Spleen (tissue), 13 donors: ENCODE measurements at places on chromosomes 4 and X.
A peak's percentile ranks its signal among the peaks of the same experiment; 100 is the strongest.

DNA sequence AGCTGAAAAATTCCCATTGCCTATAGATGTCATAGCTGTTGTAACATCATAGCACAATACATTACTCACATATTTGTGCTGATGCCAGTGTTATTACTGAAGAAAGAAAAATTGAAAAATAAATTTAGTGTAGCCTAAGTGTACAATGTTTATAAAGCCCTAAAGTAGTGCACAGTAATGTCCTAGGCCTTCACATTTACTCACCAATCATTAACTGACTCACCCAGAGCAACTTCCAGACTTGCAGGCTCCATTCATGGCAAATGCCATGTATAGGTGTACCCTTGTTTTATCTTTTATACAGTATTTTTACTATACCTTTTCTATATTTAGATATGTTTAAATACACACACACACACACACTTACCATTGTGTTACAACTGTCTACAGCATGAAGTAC is 265.4 kb upstream of the MAGEB18 start:
- no peak for DNase-seq

- no peak for DNase-seq
Observed at GRCh38 chr4:4256799-4257198, 8.8 kb upstream of the TMEM128 start.

DNA sequence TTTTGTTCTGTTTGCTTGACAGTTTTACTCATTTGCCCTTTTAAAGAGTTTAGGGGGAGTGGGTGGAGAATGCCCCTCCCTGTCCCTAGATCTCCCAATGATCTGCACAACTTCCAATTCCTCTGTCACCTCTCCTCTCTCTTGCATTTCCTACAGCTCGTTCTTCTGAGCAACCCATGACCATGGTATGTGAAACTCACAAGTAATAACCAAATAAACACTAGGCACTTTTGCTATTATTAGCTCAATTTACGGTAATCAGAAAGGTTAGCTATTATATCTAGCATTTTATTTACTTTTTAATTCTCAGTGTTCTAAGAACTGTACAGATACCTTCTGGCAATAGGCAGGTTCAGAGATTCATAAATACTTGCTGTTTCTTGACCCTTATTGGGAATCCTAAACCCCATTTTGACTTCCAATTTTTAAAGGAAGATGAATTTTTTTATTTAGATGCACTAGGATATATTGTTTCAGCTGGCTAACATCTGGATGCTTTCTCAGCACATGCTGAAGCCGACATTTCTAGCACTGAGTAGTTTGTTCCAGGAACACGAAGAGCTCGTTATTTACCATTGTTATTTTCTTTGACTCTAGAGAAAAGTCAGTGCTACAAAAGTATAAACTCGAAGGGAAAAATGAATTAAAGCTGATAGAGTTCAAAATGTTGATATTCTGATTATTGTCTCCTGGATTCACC is 194.7 kb upstream of the TLL1 start:
- no peak for DNase-seq

DNA sequence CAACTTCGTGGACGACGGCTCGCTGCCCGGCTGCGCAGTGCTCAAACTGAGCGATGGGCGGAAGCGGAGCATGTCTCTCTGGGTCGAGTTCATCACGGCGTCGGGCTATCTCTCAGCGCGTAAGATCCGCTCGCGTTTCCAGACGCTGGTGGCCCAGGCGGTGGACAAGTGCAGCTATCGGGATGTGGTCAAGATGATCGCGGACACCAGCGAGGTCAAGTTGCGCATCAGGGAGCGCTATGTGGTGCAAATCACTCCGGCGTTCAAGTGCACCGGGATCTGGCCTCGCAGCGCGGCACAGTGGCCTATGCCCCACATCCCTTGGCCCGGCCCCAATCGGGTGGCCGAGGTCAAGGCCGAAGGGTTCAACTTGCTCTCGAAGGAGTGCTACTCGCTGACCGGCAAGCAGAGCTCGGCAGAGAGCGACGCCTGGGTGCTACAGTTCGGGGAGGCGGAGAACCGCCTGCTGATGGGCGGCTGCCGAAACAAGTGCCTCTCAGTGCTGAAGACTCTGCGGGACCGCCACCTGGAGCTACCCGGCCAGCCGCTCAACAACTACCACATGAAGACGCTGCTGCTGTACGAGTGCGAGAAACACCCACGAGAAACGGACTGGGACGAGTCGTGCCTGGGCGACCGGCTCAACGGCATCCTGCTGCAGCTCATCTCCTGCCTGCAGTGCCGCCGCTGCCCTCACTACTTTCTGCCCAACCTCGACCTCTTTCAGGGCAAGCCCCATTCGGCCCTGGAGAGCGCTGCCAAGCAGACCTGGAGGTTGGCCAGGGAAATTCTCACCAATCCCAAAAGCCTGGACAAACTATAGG is 1.5 kb downstream of the MAB21L2 start:
- DNase-seq: peak; percentile 72

DNA sequence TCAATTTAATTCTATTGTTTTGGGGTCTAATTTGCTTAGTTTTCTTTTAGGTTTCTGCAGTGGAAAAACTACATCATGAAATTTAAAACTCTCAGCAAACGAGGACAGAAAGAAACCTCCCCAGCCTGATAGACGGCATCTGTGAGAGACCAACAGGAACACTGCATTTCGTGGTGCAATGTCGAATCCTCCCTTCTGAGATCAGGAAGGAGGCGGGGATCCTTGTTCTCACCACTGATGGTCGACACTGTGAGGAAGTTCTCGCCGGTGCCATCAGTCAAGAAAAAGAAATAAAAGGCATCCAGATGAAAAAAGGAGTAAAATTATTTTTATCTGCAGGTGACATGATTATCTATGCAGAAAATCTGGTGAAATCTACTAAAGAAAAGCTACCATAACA is 16.5 kb downstream of the GAK start:
- DNase-seq: peak; percentile 47

DNA sequence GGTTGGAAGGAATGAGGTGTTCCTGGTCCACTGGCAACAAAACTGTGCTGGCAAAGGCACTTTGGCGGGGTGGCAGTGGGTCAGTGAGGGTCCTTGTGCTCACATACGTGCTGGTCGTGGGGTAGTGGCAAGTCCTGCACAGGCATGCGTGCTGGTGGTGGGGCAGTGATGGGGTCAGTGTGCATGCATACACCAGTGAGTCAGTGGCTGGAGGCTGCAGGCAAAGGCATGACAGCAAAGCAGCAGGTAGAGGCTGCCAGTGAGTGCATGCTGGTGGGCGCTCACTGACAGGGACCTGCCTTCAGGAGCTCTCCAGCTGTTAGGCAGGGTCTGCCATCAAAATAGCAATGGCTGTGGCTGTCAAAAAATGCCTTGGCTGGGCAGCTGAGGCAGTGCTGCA is 42.1 kb downstream of the TMPRSS11E start:
- DNase-seq: peak; percentile 53

- DNase-seq: no peak
Observed at GRCh38 chr4:142596121-142596520, 250.0 kb downstream of the INPP4B start.

DNA sequence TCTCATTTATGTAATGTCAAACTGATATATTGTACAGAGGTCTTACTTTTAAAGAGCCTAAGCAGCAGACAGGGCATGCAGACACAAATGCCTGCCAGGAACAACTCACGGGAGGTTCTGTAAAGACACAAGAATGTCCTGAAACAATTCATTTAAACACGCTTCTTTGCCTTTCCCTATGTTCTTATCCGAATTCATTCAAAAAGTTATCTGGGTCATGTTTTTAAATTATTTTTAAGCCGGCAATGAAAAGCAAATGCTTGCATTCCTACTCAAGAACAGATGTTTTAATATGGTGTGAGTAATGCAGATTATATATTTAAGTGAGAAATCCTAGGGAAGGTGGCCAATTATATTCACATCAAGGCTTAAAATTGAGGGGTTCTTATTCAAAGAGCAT is 192.6 kb downstream of the PDGFC start:
- no peak for DNase-seq

GRCh38 chr4:39326468-39326977 is 39.6 kb downstream of the RFC1 start:
- no peak for DNase-seq

DNA sequence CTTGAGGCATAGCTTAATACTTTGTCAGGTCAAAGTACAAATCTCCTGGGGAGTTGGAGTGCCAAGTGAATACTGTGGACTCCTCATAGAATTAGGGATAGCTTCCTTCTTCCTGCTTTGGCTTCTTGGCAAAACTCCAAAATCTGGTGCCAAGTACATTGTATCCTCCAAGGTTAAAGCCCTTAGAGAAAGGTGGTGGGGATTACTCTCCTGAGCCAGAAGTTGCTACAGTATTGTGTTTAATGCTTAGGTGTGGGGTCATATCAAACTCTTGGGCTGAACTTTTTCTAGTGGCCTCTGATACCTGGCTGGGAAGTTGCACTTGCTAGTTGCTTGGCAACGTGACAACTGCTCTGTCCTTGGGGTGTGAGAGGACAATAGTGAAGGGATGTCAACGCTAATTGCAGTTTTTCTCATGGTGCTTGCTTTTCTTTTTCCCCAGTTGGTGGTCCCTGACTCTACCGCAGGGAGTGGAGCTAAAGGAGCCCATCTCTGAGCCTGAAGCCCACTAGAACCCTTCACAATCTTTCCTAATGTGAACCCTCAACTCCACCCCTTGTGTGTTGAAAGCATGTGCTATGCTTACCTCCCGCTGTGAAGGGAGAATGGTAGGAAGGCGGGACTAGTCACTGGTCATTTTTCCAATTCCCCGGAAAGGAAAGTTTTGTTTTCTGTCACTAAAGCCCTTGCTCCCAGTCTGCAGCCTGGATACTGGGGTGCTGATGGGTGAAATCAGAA is 35.5 kb downstream of the DLG3 start:
- no peak for DNase-seq

DNA sequence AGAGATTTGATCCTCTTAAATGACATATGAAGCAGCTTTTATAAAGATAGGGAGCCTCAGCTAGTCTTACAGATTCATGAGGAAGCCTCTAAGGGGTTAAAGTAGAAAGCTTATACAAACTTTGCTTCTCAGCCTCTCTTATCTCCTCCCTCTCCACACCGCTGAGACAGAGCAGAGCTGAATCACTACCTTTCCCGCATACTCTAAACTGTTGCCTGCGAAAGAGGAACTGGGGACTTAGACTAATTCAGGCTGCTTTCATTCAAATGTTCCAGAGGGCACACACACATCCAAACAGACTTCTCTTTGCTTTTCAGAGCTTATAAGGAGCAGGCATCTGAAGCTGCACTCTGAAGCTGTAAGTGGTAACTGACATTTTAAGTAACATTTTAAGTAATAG is at the start of gene SERTM2:
TSS of gene SERTM2 (plus strand) at position 169 of the 400 bp plus-strand sequence. CDS start 7,213 bp downstream, outside the sequence.
- no peak for DNase-seq

DNA sequence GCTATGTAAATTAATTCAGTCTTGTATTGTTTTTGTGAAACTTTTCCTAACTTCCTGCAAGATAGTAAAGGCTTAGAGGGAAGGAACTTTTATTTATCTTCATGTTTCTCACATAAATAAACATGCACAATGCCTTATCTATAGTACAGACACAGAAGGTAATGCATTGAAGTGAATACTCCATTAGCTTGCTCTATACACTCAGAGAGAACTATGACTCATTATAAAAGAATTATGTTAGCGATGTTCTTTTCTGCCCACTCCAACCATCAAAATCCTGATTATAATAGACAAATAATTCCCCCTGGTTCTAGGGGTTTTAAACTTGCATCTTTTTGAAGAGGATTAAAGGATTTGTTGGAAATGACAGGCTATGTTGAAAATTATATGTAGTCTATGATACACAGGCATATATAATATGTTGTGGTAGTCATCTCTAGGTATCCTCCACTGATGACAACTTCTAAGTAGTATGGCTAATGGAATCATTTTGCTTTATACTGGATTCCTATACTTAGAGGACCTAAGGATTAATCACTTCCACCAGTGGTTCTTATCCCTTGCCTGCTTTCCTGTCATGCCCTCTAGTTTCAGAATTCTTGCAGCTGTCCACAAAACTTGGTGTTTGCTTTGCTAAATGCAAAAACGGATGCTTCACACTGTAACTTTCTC is 115.7 kb downstream of the NDST4 start:
- DNase-seq: no peak

GRCh38 chr4:185332575-185333464 is 62.9 kb downstream of the LRP2BP start:
- no peak for DNase-seq

GRCh38 chrX:110265661-110266060 is 52.2 kb downstream of the AMMECR1 start:
- no peak for DNase-seq

- DNase-seq: no peak
Observed at GRCh38 chr4:160353548-160353947, 1250.7 kb downstream of the RAPGEF2 start.

- DNase-seq: no peak
Observed at GRCh38 chrX:139929876-139930275, 3.0 kb downstream of the ATP11C start.

GRCh38 chrX:11164433-11164832 is 53.3 kb downstream of the HCCS start:
- DNase-seq: no peak

DNA sequence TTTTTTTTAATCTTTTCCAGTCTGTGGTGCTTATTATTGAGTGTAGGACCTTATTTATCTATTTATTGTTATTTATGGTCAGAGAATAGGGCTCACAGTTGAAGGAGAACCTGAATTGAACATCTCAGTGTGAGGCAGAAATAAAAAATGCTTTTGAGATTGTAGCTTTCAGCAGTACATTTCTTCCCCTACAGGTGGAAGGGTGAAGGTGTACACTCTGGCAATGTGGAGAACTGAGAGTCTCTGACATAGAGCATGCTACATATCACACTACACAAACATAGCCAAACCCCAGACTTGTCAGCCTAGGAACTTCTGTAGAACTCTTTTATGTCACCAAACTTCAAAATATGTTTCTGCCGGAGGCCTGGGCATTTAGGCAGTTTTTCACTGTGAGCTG is 140.2 kb downstream of the STIM2 start:
- no peak for DNase-seq

DNA sequence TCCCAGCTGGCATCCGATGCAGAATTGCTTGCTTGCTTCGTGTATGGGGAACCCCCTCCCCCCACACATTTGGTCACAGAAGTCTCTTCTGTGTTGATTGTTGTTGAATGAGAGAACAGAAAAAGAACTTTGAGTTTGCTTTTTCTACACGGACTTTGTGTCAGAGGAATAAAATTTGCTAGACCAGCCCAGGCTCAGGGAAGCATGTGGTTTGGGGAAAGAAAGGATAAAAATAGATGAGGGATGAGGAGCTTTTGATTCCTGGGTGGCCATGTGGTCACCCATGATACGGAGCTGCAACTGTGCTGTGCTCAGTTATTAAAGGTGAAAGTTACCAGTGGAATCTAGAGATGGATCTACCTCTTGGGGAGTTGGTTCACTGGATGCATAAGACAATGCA is 34.2 kb upstream of the ESX1 start:
- no peak for DNase-seq

DNA sequence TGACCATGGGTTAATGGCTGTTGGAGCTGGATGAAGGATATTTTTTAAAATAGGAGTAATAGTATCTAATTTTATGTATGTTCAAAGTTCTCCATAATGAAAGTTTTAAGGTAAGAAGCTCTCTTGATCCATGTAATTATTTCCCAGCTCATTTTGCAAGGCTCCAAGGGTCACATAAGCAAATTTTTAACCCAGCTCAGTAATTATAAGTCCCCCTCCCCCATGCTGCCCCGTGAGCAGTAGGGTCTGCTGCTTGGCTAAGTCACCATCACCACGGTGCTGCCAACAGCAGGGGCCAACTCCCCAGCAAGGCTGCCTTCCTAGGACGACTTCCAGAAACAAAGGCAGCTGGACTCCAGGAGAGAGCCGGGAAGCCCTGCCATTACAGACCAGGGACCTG is 340.0 kb downstream of the FBXW7 start:
- no peak for DNase-seq
